ENCODE measurements at places on chromosomes 13 and 19.

GRCh38 chr13:94860981-94861407, 148.6 kb upstream of the SOX21 start:
- DNase-seq, result no peak

- no peak for DNase-seq
Observed at GRCh38 chr19:51546650-51547396, 15.4 kb upstream of the SIGLEC6 start.

- no peak for DNase-seq
Observed at GRCh38 chr19:2150794-2151338, 500 bp downstream of the AP3D1 start.

DNA sequence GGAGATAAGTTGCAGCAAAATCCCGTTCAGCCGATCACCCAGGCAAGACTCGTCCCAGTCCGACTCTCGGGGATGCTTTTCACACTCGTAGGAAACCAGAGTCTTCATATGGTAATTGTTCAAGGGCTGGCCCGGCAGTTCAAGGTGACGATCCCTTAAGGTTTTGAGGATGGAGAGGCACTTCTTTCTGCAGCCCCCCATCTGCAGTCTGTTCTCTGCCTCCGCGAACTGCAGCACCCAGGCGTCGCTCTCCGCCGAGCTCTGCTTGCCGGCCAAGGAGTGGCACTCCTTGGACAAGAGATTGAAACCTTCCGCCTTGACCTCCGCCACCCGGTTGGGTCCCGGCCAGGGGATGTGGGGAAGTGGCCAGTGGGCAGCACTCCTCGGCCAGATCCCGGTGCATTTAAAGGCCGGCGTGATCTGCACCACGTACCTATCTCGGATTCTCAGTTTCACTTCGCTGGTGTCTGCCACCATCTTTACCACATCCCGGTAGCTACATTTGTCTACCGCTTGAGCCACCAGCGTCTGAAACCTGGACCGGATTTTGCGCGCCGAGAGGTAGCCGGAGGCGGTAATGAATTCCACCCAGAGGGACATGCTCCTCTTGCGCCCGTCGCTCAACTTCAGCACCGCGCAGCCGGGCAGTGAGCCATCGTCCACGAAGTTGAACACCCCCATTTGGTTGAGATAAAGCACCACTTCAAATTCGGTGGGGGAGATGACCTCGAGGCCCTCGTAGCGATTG, 1.1 kb downstream of the MAB21L1 start:
- peak; percentile 61 for DNase-seq

GRCh38 chr13:44092078-44092970, 212.6 kb downstream of the LACC1 start:
- DNase-seq, result no peak

DNA sequence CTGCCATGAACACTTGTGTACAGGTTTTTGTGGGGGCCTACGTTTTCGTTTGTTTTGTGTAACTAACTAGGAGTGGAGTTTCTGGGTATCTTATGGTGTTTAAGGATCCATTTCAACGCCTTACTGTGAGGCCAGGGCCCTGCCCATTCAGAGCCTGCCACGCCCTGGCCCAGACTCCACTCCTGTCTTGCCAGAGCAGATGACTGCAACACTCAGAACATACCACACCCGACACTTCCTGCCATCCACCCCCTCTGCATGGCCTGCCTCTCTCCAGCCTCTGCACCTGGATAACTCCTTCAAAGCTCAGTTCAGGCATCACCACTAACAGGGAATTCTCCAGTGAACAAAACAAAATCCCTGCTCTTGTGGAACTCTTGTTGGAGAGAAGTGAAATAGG, 43.2 kb downstream of the RGCC start:
- DNase-seq, result no peak

DNA sequence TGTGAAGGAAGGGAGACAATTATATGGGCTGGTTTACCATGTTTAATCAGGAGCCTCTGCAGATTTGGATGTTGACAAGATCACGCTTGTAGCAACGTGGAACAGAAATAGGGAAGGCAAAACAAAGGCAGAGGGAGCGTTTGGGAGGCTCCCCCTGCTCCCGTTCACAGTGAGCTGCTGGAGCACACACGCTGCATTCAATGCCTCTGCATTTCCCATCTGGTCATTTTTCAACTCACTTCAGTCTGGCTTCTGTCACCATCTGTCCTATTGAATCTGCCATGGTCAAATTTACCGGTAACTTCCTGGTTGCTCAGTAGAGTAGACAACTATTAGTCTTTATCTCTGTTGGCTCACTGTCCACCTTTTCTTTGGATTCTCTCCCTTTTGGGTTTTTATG, 91.0 kb downstream of the NHLRC3 start:
- DNase-seq, result no peak

DNA sequence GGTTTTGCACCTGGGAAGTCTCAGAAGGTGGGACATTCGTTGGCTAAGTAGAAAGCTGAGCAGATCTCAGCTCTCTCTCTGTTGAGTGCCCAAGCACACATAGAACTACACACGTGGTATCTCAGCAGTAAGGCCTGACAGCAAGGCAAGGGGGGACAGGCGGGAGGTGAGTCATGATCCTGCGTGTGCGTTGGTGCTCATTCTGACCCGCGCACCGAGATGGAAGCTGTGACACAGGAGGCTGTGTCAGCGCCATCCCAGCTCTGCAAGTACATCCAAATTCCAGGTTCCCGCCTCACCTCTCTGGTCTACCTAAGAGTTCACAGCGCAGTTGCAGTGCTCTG, 135.7 kb downstream of the USP12 start:
- no peak for DNase-seq

All from heart left ventricle (tissue), 16 donors.